ENCODE measurements at places on chromosomes 1 and 21.

GRCh38 chr21:36005018-36005417 lies 55.3 kb downstream of the SETD4 start:
- DNase-seq = no peak

DNA sequence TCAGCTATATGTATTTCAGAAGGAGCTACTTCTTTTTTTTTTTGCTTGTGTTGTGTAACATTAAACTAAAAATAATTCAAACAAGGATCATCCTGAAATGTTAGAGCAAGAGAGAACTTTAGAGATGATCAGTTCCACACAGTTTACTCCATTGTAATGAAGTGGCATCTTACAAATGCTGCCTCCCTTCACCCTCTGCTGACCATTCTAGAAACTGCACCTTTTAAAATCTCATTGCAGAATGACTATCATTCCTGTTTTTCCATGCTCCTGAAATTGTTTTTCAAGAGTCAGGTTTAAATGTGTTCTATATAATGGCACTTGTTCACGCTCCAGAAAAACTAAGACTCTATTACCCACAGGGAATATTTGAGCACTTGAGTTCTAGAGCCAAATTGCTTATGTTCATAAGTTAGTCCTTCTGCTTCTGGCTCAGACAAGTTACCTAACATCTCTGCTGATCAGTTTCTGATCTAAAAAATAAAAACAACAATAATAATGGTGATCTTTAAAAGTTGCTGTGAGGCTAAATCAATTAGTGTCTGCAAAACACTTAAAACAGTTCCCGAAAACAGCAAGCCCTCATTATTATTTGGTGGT lies 21.5 kb upstream of the SLC44A5 start:
- DNase-seq = no peak

DNA sequence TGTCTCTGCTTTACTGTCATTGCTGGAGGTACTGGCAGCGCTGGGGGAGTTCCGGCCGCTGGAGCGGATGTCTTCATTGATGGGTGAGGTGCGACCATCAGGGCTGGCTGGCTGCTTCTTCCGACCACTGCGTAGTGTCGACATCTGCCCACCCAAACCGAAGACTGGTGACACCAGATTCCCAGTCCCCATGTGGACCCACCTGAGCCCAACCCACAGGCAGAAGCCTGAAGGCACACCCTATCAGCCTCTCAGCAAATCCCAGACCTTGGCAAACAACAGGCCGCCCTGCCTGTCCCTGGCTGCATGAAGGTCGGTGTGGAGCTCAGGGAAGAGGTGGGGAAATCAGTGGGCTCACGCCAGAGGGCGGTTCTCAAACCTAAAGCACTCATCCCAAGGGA lies 44.8 kb downstream of the SLC45A1 start:
- no peak for DNase-seq

- no peak for DNase-seq
Observed at GRCh38 chr1:201758499-201759050, 70.4 kb upstream of the IPO9 start.

GRCh38 chr21:8998946-8999681 lies 1522.3 kb upstream of the TPTE start:
- DNase-seq = no peak

DNA sequence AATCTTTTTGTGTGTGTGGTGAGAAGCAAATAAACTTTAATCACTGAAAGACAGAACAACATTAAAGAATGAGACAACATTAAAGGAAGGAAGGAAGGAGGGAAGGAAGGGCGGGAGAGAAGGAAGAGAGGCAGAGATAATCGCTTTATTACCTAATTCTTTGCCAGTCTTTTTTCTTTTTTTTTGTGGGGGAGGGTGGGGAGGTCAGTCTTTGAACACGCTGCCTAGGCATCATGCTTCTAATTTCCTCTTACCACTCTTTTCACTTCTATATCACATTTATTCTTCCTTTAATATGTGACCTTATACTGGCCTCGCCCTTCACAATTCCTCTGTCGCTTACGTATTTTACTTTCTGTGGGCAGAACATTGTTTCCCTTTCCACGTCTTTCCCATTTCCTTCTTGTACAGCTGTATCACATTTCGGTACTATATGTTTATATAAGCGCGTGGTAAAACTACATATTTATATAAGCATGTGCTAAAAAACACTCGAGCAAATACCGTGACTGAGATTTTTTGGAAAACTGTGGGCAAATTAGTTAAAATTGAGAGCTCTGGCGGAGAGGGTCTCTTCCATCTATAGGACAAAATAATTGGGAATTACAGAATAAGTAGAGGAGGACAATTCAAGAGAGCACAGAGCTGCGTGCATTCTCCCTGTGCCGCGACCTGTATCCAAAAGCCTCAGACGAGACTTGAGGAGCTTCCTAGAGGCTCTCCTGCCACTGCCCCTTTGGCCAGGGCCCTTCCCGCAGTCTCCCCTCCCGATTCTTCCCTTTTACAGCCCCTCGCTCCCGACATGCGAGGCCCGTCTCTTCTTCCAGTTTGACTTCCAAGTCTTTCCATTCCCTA lies 823 bp upstream of the PRKAA2 start:
- no peak for DNase-seq

- DNase-seq = no peak
Observed at GRCh38 chr1:81887421-81888144, 86.8 kb downstream of the ADGRL2 start.

DNA sequence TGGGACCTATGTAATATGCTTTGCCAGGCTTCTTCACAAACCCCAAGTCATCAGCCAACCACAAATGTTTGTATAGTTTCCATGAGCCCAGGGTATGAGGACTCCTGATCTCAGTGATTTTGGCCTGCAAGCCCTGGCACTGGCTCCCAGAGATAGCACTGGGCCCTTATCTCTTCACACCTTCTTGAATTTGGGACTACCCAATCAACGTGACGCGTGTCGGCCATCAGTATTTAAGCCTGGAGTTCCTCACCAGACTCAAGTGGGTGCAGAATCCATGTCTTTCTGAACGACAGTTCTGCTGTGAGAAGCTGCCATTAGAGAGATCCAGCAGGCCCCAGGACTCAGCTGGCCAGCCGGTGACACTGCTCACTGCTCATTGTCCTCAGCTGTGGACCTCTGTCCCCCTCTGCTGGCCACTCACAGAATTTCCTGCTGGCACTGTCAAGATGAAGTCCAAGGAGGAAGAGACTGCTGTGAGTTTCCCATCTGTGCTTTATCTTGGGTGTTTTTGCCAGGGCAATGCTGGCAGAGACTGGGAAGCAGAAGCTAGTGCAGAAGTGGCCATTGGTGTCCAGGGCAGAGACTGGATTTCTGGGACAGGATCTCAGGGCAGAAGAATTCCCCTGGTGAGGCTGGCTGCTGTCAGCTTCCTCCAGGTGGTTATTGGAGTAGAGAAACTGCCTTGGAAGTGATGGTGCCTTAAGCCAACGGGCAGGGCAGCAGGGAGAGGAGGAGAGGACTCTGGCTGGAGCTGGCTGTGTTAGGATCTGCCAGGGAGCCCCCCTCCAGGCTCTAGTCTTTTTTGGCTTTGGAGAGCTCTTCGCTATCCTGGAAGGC lies 28.4 kb downstream of the TMCC2 start:
- DNase-seq = peak; percentile 96

Data from osteocyte (in vitro differentiated cells).